CD4-positive, alpha-beta T cell (primary cell): ENCODE measurements at places on chromosomes 16 and 17.

DNA sequence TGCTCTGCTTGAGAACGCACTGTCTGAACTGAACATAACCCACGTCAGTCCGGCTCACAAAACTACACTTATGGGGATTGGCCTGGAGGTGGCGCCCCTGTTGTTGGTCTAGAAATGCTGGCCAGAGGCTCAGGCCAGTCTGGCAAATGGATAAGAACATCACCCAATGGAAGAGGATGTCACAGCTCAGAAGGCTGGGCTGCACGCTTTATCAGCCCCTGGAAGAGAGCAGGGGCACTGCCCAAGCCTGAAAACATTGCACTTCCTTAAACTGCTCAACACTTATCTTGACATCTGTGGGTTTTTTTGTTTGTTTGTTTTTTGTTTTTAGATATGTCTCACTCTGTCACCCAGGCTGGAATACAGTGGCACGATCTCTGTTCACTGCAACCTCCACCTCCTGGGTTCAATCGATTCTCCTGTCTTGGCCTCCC, 24.8 kb upstream of the BPTF start:
- DNase-seq = peak; percentile 65

GRCh38 chr17:72525225-72526015, 404.6 kb downstream of the SOX9 start:
- DNase-seq = no peak

- no peak for DNase-seq
Measured at GRCh38 chr17:71634376-71634775, 486.4 kb upstream of the SOX9 start.

- no peak for DNase-seq
Measured at GRCh38 chr17:13016881-13017654, 759 bp downstream of the ELAC2 start.

GRCh38 chr17:1322480-1322879, 43.0 kb downstream of the TRARG1 start:
- DNase-seq = no peak

DNA sequence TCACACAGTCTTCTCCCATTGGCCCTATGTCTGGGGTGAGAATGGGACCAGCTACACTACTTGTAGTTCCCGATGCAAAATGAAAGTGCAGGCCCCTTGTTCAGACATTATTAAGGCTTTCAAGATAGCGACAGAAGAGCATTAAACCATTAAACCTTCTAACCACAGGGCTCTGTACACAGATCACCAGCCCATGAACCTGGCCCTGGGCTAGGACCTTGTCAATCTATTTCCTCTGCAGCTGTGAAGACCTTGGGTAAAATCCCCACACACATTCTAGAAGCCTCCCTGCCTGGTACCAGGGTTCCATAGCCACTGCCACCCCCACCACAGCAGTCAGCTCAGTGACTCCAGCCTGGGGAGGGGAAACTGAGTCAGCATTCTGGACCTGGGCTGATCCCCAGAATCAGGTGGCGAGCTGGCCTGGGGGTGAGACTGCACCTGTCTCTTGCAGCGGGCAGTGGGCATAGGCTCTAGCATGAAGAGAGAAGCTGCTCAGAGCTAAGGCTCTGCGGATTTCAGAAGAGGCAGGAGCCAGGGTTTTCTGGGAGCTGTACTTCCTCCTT, 119.7 kb upstream of the LHX1 start:
- no peak for DNase-seq

DNA sequence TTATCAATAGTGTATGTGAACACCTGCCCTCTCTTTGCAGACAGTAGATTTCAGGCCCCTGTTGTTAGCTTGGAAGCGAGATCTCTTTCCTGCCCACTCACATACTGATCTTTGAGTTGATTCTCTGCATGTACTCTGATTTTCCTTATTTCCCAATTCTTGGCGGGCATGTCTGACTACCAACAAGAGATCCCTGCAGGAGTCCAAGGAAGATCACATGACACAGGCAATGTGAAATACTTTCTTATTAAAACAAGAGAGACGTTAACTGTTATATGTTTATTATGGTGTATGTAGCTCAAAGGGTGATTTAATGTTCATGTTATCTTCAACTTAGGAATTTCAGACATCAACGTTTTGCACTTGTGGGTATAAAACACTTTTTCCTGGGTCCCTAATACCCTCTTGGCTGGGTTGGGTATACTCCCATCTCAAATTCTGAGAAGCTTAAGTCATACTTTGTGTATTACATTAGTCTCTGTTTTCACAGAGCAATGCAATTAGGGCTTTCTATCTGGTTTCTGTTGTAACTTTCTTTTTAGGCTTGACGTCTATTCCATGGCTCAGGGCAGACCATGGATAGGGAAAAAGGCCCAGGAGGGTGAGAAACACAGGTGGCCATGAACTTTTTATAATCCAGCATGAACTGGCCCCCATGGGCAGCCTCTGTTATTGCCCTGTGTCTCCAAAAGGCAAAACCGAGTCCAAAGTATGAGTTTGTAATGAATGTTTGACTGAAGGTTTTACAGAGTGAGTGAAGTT, 32.2 kb downstream of the HSD17B2 start:
- DNase-seq = no peak

DNA sequence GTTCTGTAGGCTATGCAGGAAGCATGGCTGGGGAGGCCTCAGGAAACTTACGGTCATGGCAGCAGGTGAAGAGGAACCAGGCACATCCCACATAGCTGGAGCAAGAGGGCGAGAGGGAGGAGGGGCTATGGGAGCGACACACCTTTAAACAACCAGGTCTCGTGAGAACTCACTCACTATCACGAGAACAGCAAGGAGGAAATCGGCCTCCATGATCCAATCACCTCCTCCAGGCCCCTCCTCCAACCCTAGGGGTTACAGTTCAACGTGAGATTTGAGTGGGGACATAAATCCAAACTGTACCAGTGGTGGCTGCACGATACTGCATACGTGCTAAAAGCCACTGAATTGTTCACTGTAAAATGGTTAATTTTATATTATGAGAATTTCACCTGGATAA, 26.1 kb upstream of the ENPP7 start:
- DNase-seq = no peak

DNA sequence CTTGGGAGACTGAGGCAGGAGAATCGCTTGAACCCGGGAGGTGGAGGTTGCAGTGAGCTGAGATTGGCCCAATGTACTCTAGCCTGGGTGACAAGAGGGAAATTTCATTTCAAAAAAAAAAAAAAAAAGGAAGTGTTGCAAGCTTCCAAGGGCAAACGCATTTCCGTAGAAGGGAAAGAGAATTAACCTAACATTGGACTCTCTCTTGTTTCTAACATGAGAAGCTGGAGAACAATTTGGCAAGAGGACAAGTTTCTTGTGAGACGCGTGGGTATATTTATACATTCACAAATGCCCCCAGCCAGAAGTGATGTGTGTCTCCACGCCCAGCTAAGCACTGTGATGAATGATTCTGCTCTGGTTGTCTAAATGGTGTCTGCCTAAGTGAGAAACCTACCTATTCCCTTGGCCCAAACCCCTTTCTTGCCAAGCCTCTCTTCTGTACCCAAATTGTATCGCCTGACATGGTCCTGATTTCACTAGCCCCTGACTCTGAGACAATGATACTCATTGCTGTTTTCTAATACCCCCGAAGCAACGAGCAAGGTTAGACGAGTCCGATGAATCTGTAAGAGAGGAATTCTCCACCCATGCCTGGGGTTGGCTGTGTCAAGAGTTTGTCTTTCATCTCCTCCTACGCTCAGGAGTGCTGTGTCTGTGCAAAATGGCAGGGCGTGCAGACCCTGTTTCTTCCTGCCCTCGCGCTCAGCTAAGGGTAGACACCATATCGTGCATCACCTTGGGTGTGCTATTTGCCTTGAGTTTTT, 14.2 kb upstream of the ST6GALNAC2 start:
- DNase-seq = peak; percentile 49

GRCh38 chr17:15490634-15491261, 23.3 kb upstream of the CDRT4 start:
- no peak for DNase-seq

GRCh38 chr17:41537614-41537954, 9.5 kb upstream of the KRT19 start:
- no peak for DNase-seq

DNA sequence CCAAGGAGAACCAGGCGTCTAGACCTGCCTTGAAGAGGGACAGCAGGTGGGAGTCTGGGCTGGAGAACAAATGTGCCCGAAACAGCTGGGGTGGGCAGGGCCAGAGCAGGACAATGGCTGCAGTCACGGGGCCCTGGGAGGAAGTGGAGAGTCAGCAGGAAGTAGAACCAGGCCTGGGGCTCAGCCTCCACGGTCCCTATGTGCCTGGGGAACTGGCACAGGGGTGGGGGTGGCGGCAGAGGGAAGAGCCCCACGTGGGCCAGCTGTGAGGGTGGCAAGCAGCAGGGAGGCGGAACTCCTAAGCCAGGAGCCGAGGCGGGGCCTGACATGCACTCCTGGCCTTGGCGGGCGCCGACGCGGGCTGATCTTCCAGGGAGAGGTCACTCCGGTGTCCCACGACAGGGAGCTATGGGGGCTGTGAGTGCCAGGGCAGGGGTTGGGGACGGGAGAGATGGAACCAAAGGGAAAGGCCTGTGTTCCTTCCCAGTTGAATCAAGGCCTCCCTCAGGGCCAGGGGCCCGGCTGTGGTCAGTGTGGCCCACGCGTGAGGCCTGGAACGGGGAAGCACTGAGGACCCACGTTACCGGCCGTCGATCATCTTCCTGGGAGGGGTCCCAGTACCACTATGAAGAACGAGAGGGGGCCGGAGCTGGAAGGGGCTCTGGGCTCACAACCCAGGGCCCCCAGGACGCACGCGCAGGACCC, 42.7 kb downstream of the TIMM22 start:
- DNase-seq = no peak

- DNase-seq = no peak
Measured at GRCh38 chr17:77316191-77316641, 175.4 kb downstream of the SEC14L1 start.

- no peak for DNase-seq
Measured at GRCh38 chr17:69218986-69219385, 9.6 kb downstream of the ABCA10 start.

DNA sequence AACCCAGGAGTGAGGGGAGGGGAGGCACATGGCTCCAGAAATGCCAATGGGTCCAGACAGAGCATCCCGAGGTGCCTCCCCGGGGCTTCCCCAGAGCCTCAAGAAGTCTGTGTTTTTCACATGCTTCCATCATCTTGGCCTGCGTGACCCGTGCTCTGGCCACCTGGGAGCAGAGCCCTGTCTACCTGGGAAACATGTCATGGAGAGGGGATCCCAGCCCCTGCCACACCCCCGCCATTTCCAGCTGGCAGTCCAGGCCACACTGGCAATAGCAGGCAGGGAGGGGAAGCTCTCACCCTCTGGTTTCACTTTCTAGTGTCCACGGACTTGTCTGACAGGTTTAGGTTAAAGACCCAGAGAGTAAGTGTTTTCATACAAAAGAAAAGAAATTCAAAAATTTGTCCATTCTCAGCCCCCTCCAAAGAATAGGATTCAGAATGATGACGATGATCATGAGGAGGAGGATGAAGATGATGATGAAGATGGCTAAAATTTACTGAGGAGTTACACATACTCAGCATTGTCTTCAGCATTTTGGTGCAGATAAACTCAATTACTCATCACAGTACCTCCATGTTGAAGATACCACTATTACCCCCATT, 9.0 kb downstream of the SMIM5 start:
- no peak for DNase-seq

- DNase-seq = no peak
Measured at GRCh38 chr17:15309793-15310192, 31.6 kb downstream of the TEKT3 start.

- no peak for DNase-seq
Measured at GRCh38 chr16:70746040-70746707, 54.8 kb downstream of the VAC14 start.

GRCh38 chr16:21684199-21684598, 20.4 kb downstream of the OTOA start:
- peak; percentile 49 for DNase-seq

DNA sequence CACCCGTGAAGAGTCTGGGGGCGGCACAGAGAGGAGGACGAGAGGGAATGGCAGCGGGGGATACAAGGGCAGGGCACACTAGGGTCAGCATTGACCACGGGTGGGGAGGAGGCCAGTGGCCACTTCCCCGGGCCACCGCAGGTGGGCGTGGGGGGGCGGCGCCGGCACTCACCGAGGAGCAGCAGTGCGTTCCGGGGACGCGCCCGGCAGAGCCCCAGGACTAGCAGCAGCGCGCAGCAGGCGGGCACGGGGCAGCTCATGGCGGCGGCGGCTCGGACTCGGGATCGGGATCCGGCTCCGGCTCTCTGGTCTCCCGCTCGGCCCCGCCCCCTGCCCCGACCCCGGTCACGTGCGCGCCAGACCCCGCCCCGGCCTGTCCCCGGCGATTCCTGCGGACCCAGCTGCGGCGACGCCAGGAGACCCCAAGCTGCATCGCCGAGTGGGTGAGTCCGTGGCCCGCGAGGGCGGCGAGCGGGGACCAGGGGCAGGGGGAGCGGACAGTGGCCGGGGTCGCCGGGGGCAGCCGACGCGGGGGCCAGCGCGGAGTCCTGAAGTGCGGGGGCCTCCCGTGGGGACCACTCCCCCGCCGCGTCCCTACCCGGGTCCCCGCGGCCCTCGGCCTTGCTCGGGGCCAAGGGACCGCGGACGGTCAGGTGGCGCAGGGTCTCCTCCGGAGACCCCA, at the start of the genes SGSH and SLC26A11:
TSS of gene SGSH (minus strand) at position 280 of the 682 bp plus-strand sequence. CDS start at position 260, 20 bp downstream.
TSS of gene SLC26A11 (plus strand) at position 374 of the 682 bp plus-strand sequence. CDS start 1,134 bp downstream, outside the sequence.
- DNase-seq = peak; percentile 34

GRCh38 chr16:79009896-79010295, 590.6 kb downstream of the MAF start:
- DNase-seq = no peak

- DNase-seq = no peak
Measured at GRCh38 chr17:51869387-51869786, 289.1 kb downstream of the CA10 start.

- no peak for DNase-seq
Measured at GRCh38 chr17:82536512-82537201, 17.1 kb downstream of the FOXK2 start.

- no peak for DNase-seq
Measured at GRCh38 chr17:41864498-41864835, 756 bp downstream of the KLHL11 start.
